Frontal cortex (tissue), 4 donors: ENCODE measurements at places on chromosomes 12 and 14.

DNA sequence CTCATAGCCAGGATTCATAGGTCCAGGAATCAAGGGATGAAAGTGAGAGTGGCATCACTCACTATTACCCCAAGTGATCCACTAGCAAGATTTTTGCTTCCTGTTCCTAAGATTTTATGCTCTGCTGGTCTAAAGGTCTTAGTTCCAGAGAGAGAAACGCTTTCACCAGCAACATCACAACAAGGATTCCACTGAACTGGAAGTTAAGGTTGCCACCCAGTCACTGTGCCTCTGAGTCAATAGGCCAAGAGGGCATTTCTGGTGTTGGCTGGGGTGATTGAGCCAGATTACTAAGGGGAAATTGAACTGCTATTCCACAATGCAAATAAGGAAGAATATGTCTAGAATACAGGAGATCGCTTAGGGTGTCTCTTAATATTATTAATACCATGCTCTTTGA is 142.5 kb upstream of the ARID2 start:
- DNase-seq: no peak

GRCh38 chr12:12543959-12544358 is 18.7 kb downstream of the DUSP16 start:
- DNase-seq: no peak

DNA sequence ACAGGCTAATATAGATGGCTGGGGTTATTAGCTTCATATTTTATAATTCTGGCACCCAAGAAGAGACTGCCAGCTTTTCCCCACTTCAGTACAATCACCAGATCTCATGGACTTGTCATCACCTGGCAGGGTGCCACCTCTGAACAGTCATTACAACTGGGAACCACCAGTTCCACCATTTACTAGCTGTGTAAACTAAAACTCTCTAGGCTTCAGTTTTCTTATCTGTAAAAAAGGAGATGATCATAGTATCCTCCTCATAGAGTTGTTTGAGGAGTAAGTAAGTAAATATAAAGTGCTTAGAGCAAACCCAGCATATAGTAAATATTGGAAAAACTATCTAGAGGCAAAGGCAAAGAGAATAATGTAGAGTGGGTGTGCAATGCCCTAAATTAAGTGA is 19.3 kb downstream of the CPNE8 start:
- DNase-seq: no peak

GRCh38 chr12:68119724-68120211 is 39.8 kb downstream of the IFNG start:
- no peak for DNase-seq

- DNase-seq: no peak
Observed at GRCh38 chr14:33435911-33436689, 497.4 kb downstream of the NPAS3 start.
